ENCODE measurements at places on chromosomes 5 and 9. TPM values are rescaled to one million over a fixed set of nuclear protein-coding genes. Genes with fewer than 3 reads are reported as not detected.

GRCh38 chr5:26295541-26295940, 742.8 kb downstream of the CDH9 start:
- DNase-seq: no peak
- H3K27ac ChIP-seq: no peak overlapping the region
- H3K27me3 ChIP-seq: no peaks in the 10 kb centered on the region
- H3K4me3 ChIP-seq: no peak overlapping the region

DNA sequence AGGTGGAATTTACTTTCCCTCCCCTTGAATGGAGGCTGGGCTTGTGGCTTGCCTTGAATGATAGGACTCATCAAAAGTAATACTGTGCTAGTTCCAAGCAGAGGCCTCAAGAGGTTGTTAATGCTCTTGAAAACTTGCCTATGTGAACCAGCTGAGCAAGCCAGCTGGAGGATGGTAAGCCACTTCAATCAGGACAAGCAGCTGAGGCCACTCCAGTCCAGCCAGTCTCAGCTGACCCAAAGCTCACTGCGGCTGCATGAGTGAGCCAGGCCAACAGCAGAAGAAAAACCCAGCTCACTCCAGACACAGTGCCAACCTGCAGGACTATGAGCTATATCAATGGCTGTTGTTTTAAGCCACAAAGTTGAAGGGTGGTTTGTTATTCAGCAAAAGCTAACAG, 182.8 kb downstream of the MCTP1 start:
- H3K36me3 ChIP-seq: no peaks in the 10 kb centered on the region
- H3K4me3 ChIP-seq: no peak overlapping the region
- H3K4me1 ChIP-seq: no peaks in the 10 kb centered on the region
- H3K27me3 ChIP-seq: no peaks in the 10 kb centered on the region
- DNase-seq: no peak
- no peak overlapping the region for H3K27ac ChIP-seq

- H3K36me3 ChIP-seq: no peaks in the 10 kb centered on the region
- H3K4me1 ChIP-seq: peaks cover 20% of the 10 kb centered on the region
- no peak overlapping the region for H3K4me3 ChIP-seq
These were observed 45.2 kb upstream of the RAD23B start for GRCh38 chr9:107237873-107238272.

The ARHGEF37 gene
- polyA plus RNA-seq: 0.51 TPM

- H3K4me3 ChIP-seq: no peak overlapping the region
- H3K27me3 ChIP-seq: no peaks in the 10 kb centered on the region
- 0 out of 2 replicates have a peak, but pooled peaks cover 3% of the 10 kb centered on the region for H3K4me1 ChIP-seq
These were observed 1167.6 kb downstream of the CDH12 start for GRCh38 chr5:21685522-21685921.

- DNase-seq: no peak
- no peaks in the 10 kb centered on the region for H3K36me3 ChIP-seq
These were observed 50.1 kb downstream of the TMEM167A start for GRCh38 chr5:83026930-83027687.

DNA sequence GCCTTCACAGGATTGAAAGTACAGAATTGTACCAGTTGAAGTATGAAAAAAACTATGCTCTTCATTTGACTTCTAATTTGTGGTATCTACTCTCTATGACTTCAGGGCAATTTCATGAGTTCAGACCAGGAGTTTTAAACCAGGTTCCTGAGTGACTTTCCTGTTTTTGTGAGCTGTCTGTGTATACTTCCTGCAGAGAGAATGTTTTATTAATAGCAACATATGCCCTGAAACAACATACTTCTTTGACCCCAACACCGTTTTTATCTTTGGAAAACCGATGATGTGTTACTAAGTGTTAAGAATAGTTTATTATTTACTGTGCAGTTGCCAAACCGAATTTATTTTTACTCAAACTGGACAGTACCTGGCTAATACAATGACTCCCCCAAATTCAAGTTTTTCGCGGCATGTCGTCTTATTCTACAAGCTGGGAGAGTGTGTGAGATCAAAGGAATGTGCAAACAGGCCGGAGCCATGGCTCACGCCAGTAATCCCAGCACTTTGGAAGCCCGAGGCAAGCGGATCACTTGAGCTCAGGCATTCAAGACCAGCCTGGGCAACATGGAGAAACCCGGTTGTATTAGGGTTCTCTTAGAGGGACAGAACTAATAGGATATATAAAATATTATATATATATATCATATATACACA, 58.7 kb upstream of the ERBIN start:
- no peaks in the 10 kb centered on the region for H3K27me3 ChIP-seq
- no peaks in the 10 kb centered on the region for H3K36me3 ChIP-seq
- no peak overlapping the region for H3K27ac ChIP-seq
- H3K4me3 ChIP-seq: no peak overlapping the region

Measured in GM23248 (cell line).